B cell (primary cell): ENCODE measurements at places on chromosomes 6 and 20. TPM values are rescaled to one million over a fixed set of nuclear protein-coding genes. Genes with fewer than 3 reads are reported as not detected.

Gene SIRPA
- total RNA-seq, result 10.2 TPM in 2 replicates

Gene EPPIN
- not detected in 2 replicates for total RNA-seq

Gene PARD6B
- total RNA-seq, result 6.0 and 10.1 TPM in 2 replicates

Gene BTN1A1
- 0.53 and 0.74 TPM in 2 replicates for total RNA-seq

Gene GPR63
- 0.10 and 0.12 TPM in 2 replicates for total RNA-seq

Gene TCF19
- total RNA-seq, result 9.8 and 10.4 TPM in 2 replicates

Gene SASH1
- 0.07 and 0.51 TPM in 2 replicates for total RNA-seq

Gene SEMG1
- total RNA-seq, result not detected in 2 replicates

Gene CHRNA4
- not detected in 2 replicates for total RNA-seq

Gene OOEP
- total RNA-seq, result 0.97 TPM in 1 of 2 replicates, not detected in the other

Gene JPH2
- 0.10 and 0.17 TPM in 2 replicates for total RNA-seq

Gene CCR6
- 30.7 and 30.9 TPM in 2 replicates for total RNA-seq

DNA sequence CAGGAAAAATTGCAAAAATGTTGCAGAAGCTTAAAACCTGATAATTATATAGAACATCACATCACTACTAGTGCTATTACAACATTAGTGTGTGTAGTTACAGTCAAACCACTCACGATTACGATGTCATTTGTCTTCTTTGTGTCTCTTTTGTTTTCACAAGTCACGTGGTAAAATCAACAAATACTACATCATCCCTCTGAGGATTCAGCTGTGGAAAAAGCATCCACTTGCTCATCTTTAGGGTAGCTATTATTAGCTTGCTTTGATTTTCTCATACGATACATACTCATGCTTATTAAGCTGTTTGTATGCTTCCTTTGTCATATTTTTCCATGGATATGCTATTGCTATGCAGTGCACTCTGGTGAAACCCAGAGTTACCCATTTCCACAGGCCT lies 22.2 kb upstream of the ATXN1 start:
- H3K27ac ChIP-seq, result no peak overlapping the region
- no peak overlapping the region for H3K4me3 ChIP-seq
- DNase-seq, result no peak

DNA sequence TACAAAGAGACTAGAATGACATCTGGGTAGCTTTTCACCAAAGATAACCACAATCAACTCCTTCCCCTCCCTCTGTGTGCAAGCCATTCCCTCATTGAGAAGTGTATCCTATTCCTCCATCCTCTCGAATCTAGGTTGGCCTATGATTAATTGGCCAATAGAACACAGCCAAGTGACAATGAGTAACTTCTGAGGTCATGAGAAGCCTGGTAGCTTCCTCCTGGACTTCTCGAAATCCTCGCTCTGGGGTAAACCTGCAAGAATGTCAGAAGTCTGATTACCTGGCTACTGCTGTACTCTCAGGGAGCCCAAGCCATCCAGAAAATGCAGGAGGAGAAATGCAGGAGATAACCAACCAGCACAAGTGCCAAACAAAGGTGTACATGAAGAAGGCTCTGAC lies 13.1 kb downstream of the ARHGAP18 start:
- H3K4me3 ChIP-seq, result no peak overlapping the region
- DNase-seq, result no peak
- H3K27me3 ChIP-seq, result no peaks in the 10 kb centered on the region
- peaks cover 7% of the 10 kb centered on the region for H3K4me1 ChIP-seq
- H3K27ac ChIP-seq, result no peak overlapping the region

GRCh38 chr6:1325461-1326309 lies 13.8 kb downstream of the FOXQ1 start:
- no peak for DNase-seq
- H3K27me3 ChIP-seq, result peaks cover 14% of the 10 kb centered on the region
- H3K4me3 ChIP-seq, result no peak overlapping the region
- H3K27ac ChIP-seq, result no peak overlapping the region

DNA sequence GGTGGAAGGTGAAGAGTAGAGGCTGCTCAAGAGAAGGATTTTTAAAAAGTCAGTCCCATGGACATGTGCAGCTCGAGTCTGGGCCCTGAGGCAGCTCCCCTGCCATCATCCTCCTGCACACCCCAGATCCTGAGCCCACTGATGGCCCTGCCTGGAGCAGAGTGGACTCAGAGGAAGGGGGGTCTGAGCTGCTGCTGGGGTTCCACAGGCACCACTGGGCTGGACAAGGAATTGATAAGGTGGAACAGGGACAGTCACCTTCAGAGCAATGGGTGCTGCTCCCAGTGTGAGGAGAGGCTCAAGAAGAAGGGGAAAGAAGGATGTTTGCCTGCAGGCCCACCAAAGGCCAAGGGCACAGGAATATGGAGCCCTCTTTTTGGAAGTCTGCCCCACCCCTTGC lies 6.2 kb downstream of the ULBP2 start:
- no peak overlapping the region for H3K27ac ChIP-seq
- H3K4me3 ChIP-seq, result no peak overlapping the region
- H3K4me1 ChIP-seq, result no peaks in the 10 kb centered on the region

- H3K4me1 ChIP-seq, result peaks cover 10% of the 10 kb centered on the region
- no peaks in the 10 kb centered on the region for H3K36me3 ChIP-seq
- H3K4me3 ChIP-seq, result no peak overlapping the region
- DNase-seq, result no peak
Observed at GRCh38 chr20:34271956-34272355, 30.7 kb downstream of the ASIP start.

DNA sequence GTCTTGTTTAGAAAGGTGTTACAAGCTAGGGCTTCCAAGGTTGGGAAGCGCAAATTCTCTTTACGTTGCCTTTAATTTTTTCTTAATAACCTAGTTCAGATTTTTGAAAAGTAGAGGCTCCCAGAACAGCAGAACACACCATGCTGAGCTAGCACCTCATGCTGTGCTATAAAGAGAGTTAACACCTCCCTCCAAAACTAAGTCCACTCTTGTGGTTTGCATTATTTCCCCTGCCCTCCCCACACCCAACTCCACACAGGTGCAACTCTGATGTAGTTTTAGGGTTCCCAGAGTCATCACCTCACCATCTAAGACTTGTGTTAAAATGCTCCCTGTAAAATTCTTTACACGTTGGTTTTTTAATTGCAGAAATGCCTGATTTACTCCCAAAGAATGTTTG lies 459.4 kb upstream of the JARID2 start:
- DNase-seq, result no peak
- H3K4me1 ChIP-seq, result peaks cover 14% of the 10 kb centered on the region
- H3K27me3 ChIP-seq, result no peaks in the 10 kb centered on the region
- H3K27ac ChIP-seq, result no peak overlapping the region

DNA sequence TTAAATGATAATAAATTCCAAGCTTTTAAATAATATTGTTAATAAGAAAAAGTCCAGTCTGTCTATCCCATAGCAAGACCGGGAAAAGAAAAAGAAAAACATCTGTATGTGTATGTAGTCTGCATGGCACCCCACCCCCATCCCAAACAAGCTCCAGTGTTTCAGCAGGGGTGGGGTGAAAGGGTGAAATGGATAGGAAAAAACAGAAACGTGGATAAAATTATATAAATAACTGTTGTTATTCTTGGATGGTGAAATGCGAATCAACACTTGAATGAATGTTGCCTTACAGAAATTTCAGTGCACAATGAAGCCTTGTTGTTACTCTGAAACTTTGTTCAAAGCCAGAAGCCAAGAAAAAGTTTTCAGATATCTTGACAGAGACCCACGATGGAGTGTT lies 31.4 kb downstream of the HAO1 start:
- DNase-seq, result no peak
- H3K27ac ChIP-seq, result no peak overlapping the region
- H3K27me3 ChIP-seq, result no peaks in the 10 kb centered on the region
- no peaks in the 10 kb centered on the region for H3K4me1 ChIP-seq

DNA sequence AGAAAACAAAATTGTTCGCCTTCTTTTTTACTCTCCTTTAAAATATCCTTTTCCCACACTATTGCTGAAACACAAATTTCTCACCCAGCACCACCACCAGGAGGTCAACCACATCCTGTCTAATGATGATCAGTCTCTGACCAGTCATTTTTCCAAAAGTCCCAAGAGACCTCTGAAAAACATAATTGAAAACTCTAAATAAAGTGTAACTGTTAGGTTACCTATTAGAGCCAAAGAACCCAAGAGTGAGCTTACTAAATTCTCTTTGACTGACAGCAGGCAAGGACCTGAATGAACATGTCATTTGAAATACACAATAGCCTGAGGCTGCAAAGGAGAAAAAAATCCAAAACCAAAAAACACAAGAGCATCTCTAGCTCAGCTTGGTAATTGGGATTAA lies 735.4 kb downstream of the CBLN4 start:
- no peak overlapping the region for H3K27ac ChIP-seq
- H3K27me3 ChIP-seq, result no peaks in the 10 kb centered on the region
- no peak overlapping the region for H3K4me3 ChIP-seq
- no peak for DNase-seq
- H3K4me1 ChIP-seq, result no peaks in the 10 kb centered on the region

DNA sequence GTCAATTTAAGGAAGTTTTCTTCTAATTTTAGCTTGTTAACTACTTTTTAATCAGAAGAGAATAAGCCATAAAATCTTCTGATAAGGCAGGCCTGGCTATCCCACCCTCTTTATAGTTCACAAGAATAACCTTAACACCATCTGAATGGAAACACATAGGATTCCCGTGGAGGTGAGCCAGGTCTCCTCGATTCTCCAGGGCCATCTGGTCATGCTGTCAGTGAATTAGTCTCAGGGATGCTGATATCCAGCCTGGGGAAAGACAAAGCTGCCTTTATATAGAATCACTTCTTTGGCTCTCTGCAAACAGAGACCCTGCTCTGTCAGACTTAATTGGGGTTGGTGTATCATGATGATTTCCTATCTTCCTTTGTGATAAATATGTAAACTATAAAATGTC lies 30.1 kb upstream of the TAGAP start:
- H3K27ac ChIP-seq, result no peak overlapping the region
- no peak overlapping the region for H3K4me3 ChIP-seq
- H3K36me3 ChIP-seq, result no peaks in the 10 kb centered on the region
- H3K4me1 ChIP-seq, result peaks cover 11% of the 10 kb centered on the region
- DNase-seq, result no peak

DNA sequence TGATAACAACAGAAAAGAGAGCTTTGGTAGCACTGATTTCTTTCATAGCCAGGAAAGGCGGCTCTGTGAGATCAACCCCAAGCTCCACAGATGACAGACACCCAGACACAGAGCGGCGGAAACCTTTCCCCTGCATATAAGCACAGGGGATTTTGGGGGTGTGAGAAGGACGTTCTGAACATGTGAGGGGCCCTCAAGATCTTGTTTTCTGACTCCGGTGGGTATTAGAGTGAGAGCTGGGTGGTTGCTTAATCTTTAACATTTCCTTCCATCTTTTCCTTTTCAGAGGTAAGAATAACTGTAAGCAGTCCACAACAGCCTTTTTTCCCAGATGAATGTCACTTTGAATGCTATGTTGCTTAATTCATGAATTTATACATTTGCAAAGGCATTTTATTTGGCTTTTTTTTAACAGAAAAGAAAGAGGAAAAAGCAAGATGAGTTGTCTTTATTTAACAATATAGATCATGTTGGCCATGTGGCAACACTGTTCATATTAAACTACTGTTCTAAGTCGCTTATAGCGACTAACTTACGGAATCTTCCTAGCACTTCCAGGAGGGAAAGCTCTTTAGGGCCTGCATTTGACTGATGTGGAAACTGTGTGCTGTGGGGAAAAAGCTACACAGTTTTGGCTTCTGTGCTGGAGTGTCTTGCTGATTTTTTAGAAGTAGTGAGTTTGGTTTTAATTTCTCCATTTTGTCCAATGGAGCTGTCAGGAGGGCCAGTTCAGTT lies 80.5 kb upstream of the NAA20 start:
- no peaks in the 10 kb centered on the region for H3K27me3 ChIP-seq
- H3K4me1 ChIP-seq, result peaks cover 34% of the 10 kb centered on the region
- peak overlapping the region; percentile 25 for H3K4me3 ChIP-seq
- H3K36me3 ChIP-seq, result no peaks in the 10 kb centered on the region

GRCh38 chr20:43665466-43666176 lies 1.3 kb upstream of the MYBL2 start:
- H3K36me3 ChIP-seq, result no peaks in the 10 kb centered on the region
- no peak for DNase-seq
- H3K4me1 ChIP-seq, result peaks cover 9% of the 10 kb centered on the region
- no peaks in the 10 kb centered on the region for H3K27me3 ChIP-seq
- no peak overlapping the region for H3K4me3 ChIP-seq

GRCh38 chr6:32164295-32164694 lies at the start of gene EGFL8:
TSS of gene EGFL8 (plus strand) at chr6:32164595. CDS start at chr6:32166166, 1,571 bp downstream.
- no peak within 1 kb of the TSS for H3K27ac ChIP-seq
- DNase-seq, result peak; percentile 3
- H3K4me3 ChIP-seq, result no peak within 1 kb of the TSS

- H3K4me3 ChIP-seq, result no peak overlapping the region
- H3K27me3 ChIP-seq, result no peaks in the 10 kb centered on the region
- no peaks in the 10 kb centered on the region for H3K4me1 ChIP-seq
- H3K36me3 ChIP-seq, result no peaks in the 10 kb centered on the region
- no peak overlapping the region for H3K27ac ChIP-seq
Observed at GRCh38 chr6:143271024-143271423, 179.5 kb downstream of the ADAT2 start.

- no peaks in the 10 kb centered on the region for H3K4me1 ChIP-seq
- no peak overlapping the region for H3K27ac ChIP-seq
- H3K4me3 ChIP-seq, result no peak overlapping the region
- peaks cover 2% of the 10 kb centered on the region for H3K27me3 ChIP-seq
- no peak for DNase-seq
- H3K36me3 ChIP-seq, result no peaks in the 10 kb centered on the region
Observed at GRCh38 chr6:170497841-170498301, 55.2 kb downstream of the PSMB1 start.

GRCh38 chr6:1667012-1667804 lies 57.5 kb downstream of the FOXC1 start:
- no peaks in the 10 kb centered on the region for H3K27me3 ChIP-seq
- DNase-seq, result no peak
- H3K36me3 ChIP-seq, result no peaks in the 10 kb centered on the region
- H3K4me1 ChIP-seq, result peaks cover 18% of the 10 kb centered on the region
- H3K4me3 ChIP-seq, result no peak overlapping the region

GRCh38 chr6:137873273-137873762 lies 6.3 kb downstream of the TNFAIP3 start:
- peak overlapping the region; percentile 51 for H3K27ac ChIP-seq
- H3K4me1 ChIP-seq, result peaks cover 64% of the 10 kb centered on the region
- peak; percentile 91 for DNase-seq
- H3K27me3 ChIP-seq, result no peaks in the 10 kb centered on the region

- H3K36me3 ChIP-seq, result no peaks in the 10 kb centered on the region
- no peak for DNase-seq
- no peaks in the 10 kb centered on the region for H3K4me1 ChIP-seq
Observed at GRCh38 chr6:124872361-124873065, 89.7 kb upstream of the RNF217 start.

DNA sequence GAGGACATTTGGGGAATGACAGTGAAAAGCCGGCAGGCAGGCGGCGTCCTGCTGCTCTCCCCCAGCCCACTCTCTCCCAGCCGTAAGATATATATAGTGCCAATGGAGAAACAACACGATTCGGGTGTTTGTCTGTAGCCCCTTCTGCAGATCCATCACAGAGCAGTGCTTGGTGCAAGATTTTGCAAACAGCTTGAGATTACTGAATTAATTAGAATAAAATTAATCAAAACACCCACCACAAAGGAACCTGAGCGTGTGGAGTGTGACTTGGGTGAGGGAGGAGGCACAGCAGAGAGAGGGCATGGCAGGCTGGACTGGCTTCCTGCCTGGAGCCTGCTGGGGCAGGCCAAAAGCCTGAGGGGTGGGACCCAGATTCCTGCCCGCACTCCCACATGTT lies 28.8 kb upstream of the CCDC167 start:
- H3K27ac ChIP-seq, result no peak overlapping the region
- peaks cover 27% of the 10 kb centered on the region for H3K27me3 ChIP-seq
- DNase-seq, result no peak
- no peak overlapping the region for H3K4me3 ChIP-seq
- H3K4me1 ChIP-seq, result peaks cover 15% of the 10 kb centered on the region

- H3K4me3 ChIP-seq, result no peak overlapping the region
- H3K27ac ChIP-seq, result no peak overlapping the region
- H3K27me3 ChIP-seq, result peaks cover 26% of the 10 kb centered on the region
Observed at GRCh38 chr6:21664314-21665109, 71.0 kb downstream of the SOX4 start.
